GM23338 (cell line): ENCODE measurements at places on chromosomes 6 and 20. TPM values are rescaled to one million over a fixed set of nuclear protein-coding genes. Genes with fewer than 3 reads are reported as not detected.

DNA sequence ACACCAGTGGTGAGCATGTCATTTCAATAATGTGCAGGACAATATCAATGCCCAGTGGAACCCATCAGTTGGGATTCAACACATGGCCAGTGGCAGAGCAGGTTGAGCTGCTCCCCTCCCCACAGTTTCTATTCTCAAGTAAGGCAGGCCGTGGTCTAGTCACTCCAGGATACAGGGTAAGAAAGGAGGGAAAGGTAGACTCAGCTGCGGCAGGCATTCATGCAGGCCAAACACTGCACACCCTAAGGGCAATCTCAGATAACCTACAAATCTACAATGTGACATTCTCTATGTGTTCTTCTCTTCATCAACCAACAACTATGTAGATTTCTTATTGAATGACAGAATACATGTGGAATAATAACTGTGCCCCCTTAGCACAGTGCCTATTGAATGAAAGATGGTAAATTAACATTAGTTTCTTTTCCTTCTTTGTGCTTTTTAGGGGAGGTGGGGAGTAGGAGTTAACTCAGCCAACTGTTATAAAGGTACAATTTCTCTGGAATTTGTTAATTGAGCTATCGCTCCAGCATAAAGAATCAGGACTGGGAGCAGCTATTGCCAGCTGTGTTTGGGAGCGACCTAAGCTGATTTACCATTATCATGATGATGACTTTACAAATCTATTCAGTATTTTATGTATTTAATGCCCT lies 89.7 kb downstream of the FAM50B start:
- no peak overlapping the region for H3K27ac ChIP-seq
- no peak overlapping the region for H3K4me3 ChIP-seq
- no peaks in the 10 kb centered on the region for H3K27me3 ChIP-seq
- no peak for DNase-seq

DNA sequence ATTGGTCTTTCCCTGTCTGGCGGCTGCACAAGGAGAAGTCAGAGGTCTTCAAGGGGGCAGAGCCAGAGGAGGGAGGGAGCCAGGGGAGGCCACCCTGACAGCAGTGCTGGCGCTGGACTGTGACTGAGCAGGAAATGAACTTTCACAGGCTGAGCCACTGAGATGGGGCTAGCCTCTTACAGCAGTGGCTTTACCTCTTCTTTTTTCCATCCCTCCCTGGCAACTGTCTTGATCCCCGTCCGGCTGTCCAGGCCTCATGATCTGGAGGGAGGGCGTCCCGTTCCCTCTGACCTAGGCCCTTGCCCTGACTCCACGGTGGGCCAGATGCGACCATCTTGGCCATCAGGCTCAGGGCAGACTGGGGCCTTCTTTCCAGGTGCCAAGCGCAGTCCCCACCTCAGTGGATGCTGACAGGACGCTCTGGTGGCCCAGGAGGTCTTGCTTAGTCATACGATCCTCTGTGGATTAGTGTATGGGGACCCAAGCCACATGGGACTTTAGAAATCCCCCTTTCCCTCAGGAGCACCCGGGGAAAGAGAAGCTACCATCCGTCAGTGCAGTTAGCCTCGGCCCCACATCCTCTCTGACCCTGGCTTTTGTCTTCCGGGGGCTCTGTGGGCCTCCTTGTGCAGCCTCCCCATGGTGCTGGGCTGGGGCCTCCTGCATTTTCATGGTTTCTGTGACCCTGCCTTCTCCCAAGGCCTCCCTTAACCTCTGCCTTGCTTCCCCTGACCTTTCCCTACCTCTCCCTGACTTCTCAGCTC lies 57.4 kb upstream of the CCDC167 start:
- no peak overlapping the region for H3K4me3 ChIP-seq
- DNase-seq, result no peak

GRCh38 chr6:169048185-169048864 lies 205.3 kb downstream of the THBS2 start:
- no peak overlapping the region for H3K27ac ChIP-seq
- H3K27me3 ChIP-seq, result no peaks in the 10 kb centered on the region
- no peak overlapping the region for H3K4me3 ChIP-seq
- no peaks in the 10 kb centered on the region for H3K4me1 ChIP-seq

DNA sequence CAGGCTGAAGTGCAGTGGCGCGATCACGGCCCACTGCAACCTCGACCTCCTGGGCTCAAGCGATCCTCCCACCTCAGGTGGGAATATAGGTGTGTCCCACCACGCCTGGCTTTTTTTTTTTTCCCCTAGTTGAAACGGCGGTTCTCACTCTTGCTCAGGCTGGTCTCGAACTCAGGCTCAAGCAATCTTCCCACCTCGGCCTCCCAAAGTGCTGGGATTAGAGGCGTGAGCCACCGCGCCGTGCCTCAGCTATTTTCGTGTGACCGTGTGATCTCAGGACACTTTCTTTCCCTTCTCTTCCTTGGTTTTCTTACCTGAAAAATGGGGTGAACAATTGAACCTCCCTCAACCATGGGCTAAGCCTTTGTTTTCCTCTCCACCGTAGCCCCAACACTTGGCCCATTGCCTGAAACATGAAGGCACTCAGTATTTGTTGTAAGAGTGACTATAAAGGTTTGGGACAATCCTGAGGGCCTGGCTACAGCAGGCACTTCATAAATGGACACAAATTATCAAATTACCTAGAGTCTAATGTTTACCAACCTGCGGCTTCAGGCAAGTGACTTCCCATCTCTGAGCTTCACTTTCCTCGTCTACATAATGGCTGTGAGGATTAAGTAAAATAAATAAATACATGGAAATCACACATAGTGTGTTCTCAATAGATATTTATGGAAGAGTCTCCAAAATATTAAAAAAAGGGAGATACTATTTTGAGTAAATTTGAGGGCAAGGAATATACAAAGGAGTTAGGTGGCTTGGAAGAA lies 31.4 kb upstream of the ID1 start:
- no peak for DNase-seq
- H3K4me1 ChIP-seq, result peaks cover 61% of the 10 kb centered on the region
- H3K36me3 ChIP-seq, result no peaks in the 10 kb centered on the region

Gene PNPLA1
- not detected in 2 replicates for total RNA-seq

Gene PTCHD4
- 0.31 and 0.66 TPM in 2 replicates for total RNA-seq

- H3K4me3 ChIP-seq, result no peak overlapping the region
- no peak overlapping the region for H3K27ac ChIP-seq
- H3K27me3 ChIP-seq, result no peaks in the 10 kb centered on the region
- DNase-seq, result peak; percentile 67
Observed at GRCh38 chr6:149560736-149561135, 5.4 kb upstream of the GINM1 start.

- H3K36me3 ChIP-seq, result no peaks in the 10 kb centered on the region
- H3K27ac ChIP-seq, result no peak overlapping the region
- H3K27me3 ChIP-seq, result no peaks in the 10 kb centered on the region
- no peak overlapping the region for H3K4me3 ChIP-seq
- no peaks in the 10 kb centered on the region for H3K4me1 ChIP-seq
- DNase-seq, result no peak
Observed at GRCh38 chr6:112330879-112331265, 16.3 kb upstream of the RFPL4B start.

Gene ESF1
- 20.5 and 21.9 TPM in 2 replicates for total RNA-seq

- H3K4me3 ChIP-seq, result no peak overlapping the region
- H3K27ac ChIP-seq, result no peak overlapping the region
- peaks cover 14% of the 10 kb centered on the region; the same call in 1 of the 2 replicates for H3K4me1 ChIP-seq
Observed at GRCh38 chr6:125201961-125202729, 48.6 kb downstream of the TPD52L1 start.

- no peak overlapping the region for H3K4me3 ChIP-seq
- H3K27me3 ChIP-seq, result peaks cover 64% of the 10 kb centered on the region
- DNase-seq, result no peak
- no peak overlapping the region for H3K27ac ChIP-seq
- H3K4me1 ChIP-seq, result peaks cover 4% of the 10 kb centered on the region; the same call in 1 of the 2 replicates
Observed at GRCh38 chr20:46023999-46024398, 5.0 kb upstream of the SLC12A5 start.

DNA sequence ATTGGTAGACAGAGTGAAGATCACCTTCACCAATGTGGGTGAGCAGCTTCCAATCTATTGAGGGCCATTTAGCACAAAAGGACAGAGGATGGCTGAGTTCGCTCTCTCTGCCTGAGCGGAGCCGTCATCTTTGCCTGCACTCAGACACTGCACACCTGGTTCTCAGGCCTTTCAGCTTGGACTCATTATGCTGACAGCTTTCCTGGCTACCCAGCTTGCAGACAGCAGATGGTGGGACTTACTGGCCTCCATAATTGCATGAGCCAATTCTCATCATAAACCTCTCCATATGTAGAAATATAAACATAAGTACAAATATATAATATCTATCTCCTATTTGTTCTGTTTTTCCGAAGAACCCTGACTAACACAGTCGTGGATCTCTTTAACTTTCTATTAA lies 13.7 kb downstream of the TBXT start:
- DNase-seq, result no peak
- no peak overlapping the region for H3K27ac ChIP-seq
- H3K4me3 ChIP-seq, result no peak overlapping the region
- H3K4me1 ChIP-seq, result no peaks in the 10 kb centered on the region

GRCh38 chr6:138017166-138017757 lies 90.0 kb downstream of the PERP start:
- no peaks in the 10 kb centered on the region for H3K36me3 ChIP-seq
- no peaks in the 10 kb centered on the region for H3K4me1 ChIP-seq
- H3K27me3 ChIP-seq, result no peaks in the 10 kb centered on the region
- no peak overlapping the region for H3K27ac ChIP-seq
- no peak overlapping the region for H3K4me3 ChIP-seq

Gene LY86
- not detected in 2 replicates for total RNA-seq

GRCh38 chr6:145272246-145272645 lies 463.1 kb downstream of the EPM2A start:
- H3K36me3 ChIP-seq, result no peaks in the 10 kb centered on the region
- no peak for DNase-seq
- H3K27ac ChIP-seq, result no peak overlapping the region
- H3K27me3 ChIP-seq, result no peaks in the 10 kb centered on the region
- H3K4me1 ChIP-seq, result no peaks in the 10 kb centered on the region; the same call in 1 of the 2 replicates

DNA sequence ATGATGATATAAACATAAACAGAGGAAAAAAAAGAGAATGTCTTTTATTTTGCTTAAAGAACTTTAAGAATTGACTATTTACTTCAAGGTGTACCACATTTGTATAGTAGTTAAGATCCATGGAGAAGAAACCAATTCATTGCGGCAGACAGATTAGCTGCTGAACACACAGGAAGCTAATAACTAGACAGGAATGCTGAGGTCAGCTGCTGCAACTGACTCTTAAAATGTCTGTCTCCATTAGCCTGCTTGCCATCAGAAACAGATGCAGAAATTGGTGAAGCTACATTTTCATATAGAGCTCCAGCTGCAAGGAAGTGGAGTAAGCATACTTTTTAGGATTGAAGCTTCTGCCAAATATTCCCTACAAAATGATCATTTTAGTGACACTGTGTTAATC lies 939.5 kb downstream of the EPHA7 start:
- no peaks in the 10 kb centered on the region for H3K36me3 ChIP-seq
- H3K4me1 ChIP-seq, result no peaks in the 10 kb centered on the region
- no peak for DNase-seq
- no peak overlapping the region for H3K4me3 ChIP-seq
- no peak overlapping the region for H3K27ac ChIP-seq
- no peaks in the 10 kb centered on the region for H3K27me3 ChIP-seq

GRCh38 chr6:142155895-142156757 lies 9.1 kb downstream of the VTA1 start:
- H3K27ac ChIP-seq, result peak overlapping the region; percentile 87
- H3K4me1 ChIP-seq, result peaks cover 25% of the 10 kb centered on the region
- no peaks in the 10 kb centered on the region for H3K27me3 ChIP-seq
- no peaks in the 10 kb centered on the region for H3K36me3 ChIP-seq
- DNase-seq, result peak; percentile 76

Gene CCN6
- total RNA-seq, result not detected in 2 replicates

DNA sequence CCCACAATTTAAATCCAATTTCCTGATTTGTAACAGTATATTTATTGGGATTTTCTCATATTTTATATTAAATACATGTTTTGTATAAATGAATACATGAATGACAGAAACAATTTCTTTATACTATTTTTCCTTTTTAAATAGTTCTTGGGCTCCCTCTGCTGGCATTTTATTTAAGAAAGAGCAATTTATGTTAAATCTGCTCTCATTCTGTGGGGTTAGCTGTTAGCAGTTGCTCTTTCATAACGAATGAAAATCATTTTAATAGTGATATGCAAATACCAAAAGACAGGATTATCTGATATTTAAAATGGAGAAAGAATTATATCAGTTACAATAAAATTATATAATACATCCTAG lies 118.3 kb downstream of the RALGAPA2 start:
- no peaks in the 10 kb centered on the region for H3K27me3 ChIP-seq
- H3K4me3 ChIP-seq, result no peak overlapping the region
- H3K27ac ChIP-seq, result no peak overlapping the region
- no peaks in the 10 kb centered on the region for H3K4me1 ChIP-seq
- peak; percentile 73 for DNase-seq
- H3K36me3 ChIP-seq, result peaks cover 3% of the 10 kb centered on the region; the same call in 1 of the 2 replicates

GRCh38 chr6:14010275-14010674 lies 85.5 kb downstream of the RNF182 start:
- no peak overlapping the region for H3K27ac ChIP-seq
- DNase-seq, result no peak
- H3K4me3 ChIP-seq, result no peak overlapping the region
- H3K4me1 ChIP-seq, result peaks cover 14% of the 10 kb centered on the region

Gene LY6G6F
- total RNA-seq, result not detected in 2 replicates

- H3K4me1 ChIP-seq, result peaks cover 15% of the 10 kb centered on the region
- H3K27ac ChIP-seq, result no peak overlapping the region
- peak overlapping the region; percentile 90 for H3K4me3 ChIP-seq
- H3K27me3 ChIP-seq, result peaks cover 38% of the 10 kb centered on the region
- DNase-seq, result peak; percentile 43
- no peaks in the 10 kb centered on the region for H3K36me3 ChIP-seq
Observed at GRCh38 chr6:157236040-157236725, 87.1 kb downstream of the TMEM242 start.

DNA sequence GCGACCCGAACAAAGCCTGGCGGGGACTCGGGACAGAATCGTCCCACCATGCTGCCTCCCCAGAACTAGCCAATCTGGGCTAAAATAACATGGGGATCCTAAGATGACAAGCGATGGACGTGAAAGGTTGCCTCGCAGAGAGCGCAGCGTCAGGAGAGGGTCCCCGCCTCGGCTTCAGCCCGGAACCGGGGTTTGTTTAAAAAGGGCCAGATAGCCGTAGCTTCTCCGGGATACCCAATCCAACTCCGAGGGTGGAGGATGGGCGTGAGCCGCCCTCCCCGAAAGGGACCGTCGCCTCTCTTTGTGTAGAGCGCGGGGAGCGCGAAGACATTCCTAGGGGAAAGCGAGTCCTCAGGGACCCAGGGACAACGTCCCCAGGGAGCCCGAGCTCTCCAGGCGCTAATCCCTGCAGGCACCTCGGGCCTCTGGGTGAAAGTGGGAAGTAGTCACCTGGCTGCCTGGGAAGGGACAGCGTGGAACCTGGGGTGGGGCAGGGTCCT lies 643 bp downstream of the CD24 start:
- H3K4me3 ChIP-seq, result peak overlapping the region; percentile 89
- peak; percentile 32 for DNase-seq
- no peaks in the 10 kb centered on the region for H3K27me3 ChIP-seq
- peaks cover 19% of the 10 kb centered on the region for H3K4me1 ChIP-seq
- H3K36me3 ChIP-seq, result peaks cover 31% of the 10 kb centered on the region

GRCh38 chr20:17985388-17986018 lies 16.7 kb downstream of the MGME1 start:
- H3K4me1 ChIP-seq, result peaks cover 31% of the 10 kb centered on the region
- H3K36me3 ChIP-seq, result peaks cover 25% of the 10 kb centered on the region; the same call in 1 of the 2 replicates
- no peak for DNase-seq
- no peaks in the 10 kb centered on the region for H3K27me3 ChIP-seq

GRCh38 chr6:132067286-132067685 lies 116.1 kb upstream of the CCN2 start:
- no peak overlapping the region for H3K4me3 ChIP-seq
- H3K4me1 ChIP-seq, result no peaks in the 10 kb centered on the region
- no peak overlapping the region for H3K27ac ChIP-seq
- DNase-seq, result no peak

Gene MCCD1
- not detected in 2 replicates for total RNA-seq
